ENCODE measurements at places on chromosomes 4 and X.

- no peak for DNase-seq
These were observed 533.9 kb upstream of the GRID2 start for GRCh38 chr4:91769912-91770311.

DNA sequence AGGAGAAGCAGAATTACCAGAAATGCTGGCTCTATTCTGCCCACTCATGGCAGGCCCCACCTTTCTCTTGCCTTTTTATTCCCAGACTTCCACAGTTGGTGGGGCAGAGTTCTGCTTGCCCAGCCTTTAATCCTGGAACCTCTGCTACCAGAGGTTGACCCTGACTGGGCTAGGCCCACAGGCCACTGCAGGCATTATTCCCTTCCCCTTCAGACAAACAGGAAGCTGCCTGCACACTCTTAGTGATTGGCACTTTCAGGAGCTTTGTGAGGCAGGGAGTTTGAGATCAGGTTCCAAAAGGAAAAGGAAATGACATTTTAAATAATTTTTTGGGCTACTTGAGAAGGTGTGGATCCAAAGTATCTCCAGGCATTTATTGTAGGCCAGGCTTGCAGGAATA lies 18.8 kb downstream of the MSN start:
- no peak for DNase-seq

GRCh38 chr4:184907216-184907615 lies 81.4 kb upstream of the ACSL1 start:
- no peak for DNase-seq

DNA sequence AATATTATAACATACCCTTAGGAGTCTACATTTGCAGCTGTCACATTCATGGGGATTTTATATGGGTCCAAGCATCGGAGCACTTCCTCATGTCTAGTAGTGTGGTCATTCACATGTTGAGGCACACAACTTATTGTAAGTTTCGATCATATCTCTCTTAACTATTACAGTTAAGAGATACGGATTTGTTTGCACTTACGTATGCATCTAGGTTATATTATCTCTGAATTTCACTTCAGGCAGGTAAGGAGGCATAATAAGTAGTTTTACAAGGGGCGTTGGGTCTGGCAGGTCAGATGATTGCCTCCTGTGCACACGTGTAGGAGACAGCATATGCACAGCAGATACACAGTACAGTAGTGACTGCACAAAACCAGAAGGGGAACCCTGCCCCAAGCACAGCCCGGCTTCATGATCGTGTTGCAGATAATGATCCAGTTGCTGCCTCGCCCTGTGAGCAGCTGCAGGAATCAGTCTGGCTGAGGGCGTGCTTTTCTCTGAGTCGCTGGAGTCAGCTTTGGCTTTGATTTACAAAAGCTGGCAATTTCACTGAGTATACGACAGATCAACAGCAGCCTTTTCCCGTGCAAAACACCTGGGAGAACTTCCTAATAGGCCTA lies 302.9 kb upstream of the GATB start:
- DNase-seq: no peak

DNA sequence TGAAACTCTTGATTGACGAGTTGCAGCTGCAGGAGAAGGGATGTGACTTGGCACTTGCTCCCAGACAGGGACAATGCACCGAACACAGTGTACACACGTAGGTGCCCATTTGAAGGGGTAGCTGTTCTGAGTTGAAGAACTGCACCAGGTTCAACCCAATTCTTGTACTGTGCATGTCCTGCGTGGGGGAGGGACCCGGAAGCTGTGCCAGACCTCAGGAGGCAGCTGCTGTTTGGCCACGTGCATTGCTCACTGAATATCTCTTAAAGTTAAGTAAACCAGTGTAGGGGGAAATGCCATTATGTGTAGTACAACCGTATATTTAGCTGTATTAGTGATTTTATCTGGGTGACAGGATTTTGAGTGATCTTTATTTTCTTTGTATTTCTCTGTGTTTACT lies 12.0 kb upstream of the RBBP7 start:
- no peak for DNase-seq

DNA sequence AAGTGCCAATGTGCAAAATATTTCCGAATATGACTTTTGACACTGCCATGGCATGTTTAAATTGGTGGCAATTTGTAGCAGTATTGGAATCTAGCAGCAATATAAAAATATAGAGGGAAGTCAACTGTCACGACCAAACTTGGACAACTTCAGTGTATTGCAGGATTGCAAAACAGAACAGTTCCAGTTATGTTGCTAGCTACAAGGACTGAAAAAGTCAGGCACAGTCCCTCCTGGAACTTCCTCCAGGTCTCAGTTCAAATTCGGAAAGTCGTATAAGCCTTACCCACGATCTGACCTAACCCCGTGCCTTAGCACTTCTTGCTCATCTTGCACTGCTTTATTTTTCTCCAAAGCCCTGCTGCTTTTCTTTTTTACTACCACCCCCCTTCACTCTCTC lies 390.0 kb upstream of the GALNT7 start:
- no peak for DNase-seq

DNA sequence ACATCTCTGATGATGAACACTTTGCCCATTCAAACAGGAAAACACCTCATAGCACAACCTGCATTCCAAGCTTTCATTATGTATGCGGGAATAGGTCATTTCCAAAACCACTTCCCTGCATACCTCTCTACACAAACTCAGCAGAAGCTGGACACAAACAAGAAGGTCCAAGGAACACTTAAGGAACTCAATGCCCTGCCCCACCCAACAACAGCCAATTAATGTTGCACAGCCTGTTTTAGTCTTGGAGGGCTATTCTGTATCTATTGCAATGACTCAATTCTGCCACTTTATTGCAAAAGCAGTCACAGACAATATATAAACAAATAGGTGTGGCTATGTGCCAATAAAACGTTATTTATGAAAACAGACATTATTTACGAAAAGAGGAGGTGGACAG lies 16.7 kb downstream of the OPHN1 start:
- DNase-seq: no peak

- DNase-seq: no peak
These were observed 216.6 kb downstream of the PDGFC start for GRCh38 chr4:156754832-156755570.

DNA sequence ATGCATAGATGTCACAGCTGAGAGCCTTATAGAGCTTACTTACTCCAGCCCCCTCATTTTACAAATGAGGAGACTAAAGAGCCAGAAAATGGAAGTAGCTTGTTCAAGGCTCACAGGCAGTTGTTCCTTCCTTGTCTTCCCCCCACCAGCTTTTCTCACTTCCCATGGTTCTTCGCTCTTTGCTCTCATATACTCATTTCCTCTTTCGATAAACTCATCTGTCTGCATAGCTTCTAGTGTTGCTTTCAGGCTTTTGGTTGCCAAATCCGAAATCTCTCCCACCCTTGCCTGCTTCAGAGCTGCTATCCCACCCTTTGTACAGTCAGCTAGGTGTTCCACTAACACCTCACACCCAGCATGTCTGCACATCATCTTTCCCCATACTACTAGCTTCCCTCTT lies 25.0 kb upstream of the GJB1 start:
- DNase-seq: no peak

Measured in stimulated activated CD4-positive, alpha-beta T cell treated with anti-CD3 and anti-CD28 coated beads, TNF-alpha, amount 100 ng/mL, for 1 hour (primary cell).